ENCODE measurements at places on chromosomes 3 and 15.

GRCh38 chr3:46994801-46995731 is 15.6 kb downstream of the NBEAL2 start:
- no peak for DNase-seq

DNA sequence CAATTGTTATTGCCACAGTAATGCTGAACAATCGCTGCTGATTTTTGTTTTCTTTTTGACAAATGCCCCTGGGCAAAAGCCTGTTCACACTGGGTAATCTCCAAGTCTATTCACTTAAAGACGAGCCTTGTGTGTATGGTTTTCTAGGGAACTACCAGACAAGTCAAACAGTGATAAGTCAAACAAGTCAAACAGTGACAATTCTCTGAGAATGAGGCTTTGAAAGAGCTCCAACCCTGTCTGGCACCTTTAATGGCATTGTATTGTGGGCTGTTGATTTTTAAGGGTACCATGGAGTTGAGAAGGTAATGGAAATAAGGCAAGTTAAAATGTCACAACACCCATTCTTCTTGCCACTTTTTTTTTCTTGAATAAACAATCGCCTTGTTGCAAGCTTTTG is 59.4 kb upstream of the TMC3 start:
- no peak for DNase-seq

- no peak for DNase-seq
Measured at GRCh38 chr3:197174927-197175326, 123.5 kb downstream of the DLG1 start.

DNA sequence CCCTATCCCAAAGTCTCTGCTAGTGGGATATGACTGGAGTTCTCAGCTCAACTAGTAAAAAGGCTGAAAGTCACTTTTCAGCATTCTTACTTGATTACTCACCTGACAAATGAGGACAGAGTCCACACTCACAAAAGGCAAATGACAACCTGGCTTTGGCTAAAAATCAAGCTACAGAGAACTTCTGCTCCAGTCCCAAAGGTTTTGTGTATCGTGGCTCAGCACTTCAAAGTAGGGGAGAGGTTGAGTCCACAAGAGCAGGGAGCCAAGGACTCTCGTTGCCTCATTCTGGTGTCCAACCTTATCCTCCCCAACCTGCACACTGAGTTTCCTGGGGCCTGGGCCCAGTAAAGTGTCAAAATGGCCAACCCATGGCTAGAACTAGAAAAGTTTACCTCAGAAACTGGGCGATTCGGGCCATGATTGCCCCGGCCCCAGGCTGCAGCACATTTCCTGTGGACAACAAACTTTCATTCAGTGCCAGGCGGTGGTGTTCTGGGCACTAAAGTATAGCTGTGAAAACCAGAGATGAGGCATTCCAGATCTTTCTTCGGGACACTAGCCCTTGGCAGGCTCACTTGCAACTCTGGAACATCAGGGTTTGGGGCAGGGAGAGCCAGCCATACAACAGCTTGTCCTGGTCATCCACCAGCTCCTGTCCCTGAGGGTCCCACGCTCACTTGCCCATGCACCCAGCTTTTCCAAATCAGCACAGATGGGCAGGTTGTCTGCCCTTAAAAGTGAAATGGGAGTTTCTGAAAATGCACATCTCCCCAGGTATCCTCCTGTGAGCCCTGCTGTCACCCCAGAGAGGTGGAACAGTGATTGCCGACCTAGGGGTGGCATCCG is 3.1 kb downstream of the ACAA1 start:
- no peak for DNase-seq

GRCh38 chr15:75214293-75215096 is 12.8 kb downstream of the C15orf39 start:
- DNase-seq: no peak

- no peak for DNase-seq
Measured at GRCh38 chr3:23288286-23288685, 85.2 kb downstream of the UBE2E2 start.

GRCh38 chr3:74614107-74614967 is at the start of gene CNTN3:
TSS of gene CNTN3 (minus strand) at chr3:74614659. CDS start at chr3:74521112, 93,547 bp downstream.
- no peak for DNase-seq

- DNase-seq: no peak
Measured at GRCh38 chr15:48096813-48097212, 24.0 kb upstream of the SLC24A5 start.

DNA sequence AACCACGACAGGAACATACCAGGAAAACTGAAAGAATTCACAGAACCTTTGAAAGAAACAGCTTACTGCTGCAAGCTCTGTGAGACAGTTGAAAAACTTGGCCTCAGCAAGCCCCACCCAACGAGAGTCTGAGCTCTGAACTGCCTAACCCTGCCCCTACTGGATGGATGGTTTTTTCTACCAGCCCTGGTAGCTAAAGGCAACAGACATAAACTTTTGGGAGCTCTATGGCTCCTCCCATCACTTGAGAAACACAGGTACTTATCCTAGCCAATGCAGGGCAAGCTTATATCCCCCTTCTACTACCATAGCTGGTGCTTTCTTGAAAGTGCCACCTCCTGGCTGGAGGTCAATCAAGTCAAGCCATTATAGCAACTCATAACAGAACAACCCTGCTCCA is 471.8 kb downstream of the GRM7 start:
- DNase-seq: no peak

DNA sequence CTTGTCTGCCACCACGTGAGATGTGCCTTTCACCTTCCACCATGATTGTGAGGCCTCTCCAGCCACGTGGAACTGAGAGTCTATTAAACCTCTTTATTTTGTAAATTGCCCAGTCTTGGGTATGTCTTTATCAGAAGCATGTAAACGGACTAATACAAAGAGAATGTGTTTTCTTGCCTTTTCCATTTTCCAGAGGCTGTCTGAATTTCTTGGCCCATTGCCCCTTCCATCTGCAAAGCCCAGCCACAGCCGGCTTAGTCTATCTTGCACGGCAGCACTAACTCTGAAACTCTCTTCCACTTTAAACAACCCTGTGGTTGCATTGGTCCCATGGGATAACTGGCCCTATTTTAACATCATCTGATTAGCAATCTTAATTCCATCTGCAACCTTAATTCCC is 215.3 kb downstream of the LRTM1 start:
- no peak for DNase-seq

DNA sequence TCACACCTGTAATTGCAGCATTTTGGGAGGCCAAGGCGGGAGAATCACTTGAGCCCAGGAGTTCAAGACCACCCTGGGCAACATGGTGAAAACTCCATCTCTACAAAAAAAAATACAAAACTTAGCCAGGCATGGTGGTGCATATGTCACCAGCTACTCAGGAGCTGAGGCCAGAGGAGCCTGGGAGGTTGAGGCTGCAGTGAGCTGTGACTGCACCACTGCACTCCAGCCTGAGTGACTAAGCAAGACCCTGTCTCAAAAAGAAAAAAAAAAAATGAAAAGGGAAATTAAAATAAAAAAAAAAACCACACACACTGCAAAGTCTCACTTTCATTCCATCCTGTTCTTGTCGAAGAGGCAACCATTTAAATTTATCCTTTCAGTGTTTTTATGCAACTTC is 100.8 kb upstream of the PIAS1 start:
- no peak for DNase-seq

- peak; percentile 46 for DNase-seq
Measured at GRCh38 chr3:50674349-50675178, at the start of gene DOCK3. TSS of gene DOCK3 (plus strand) at chr3:50674927. CDS start at chr3:50675264, 337 bp downstream.
